Amniotic stem cell (primary cell): ENCODE measurements at places on chromosomes 3 and 15.

GRCh38 chr15:49863431-49864224 lies 242.8 kb downstream of the DTWD1 start:
- peak; percentile 55 for DNase-seq

GRCh38 chr3:32422943-32423342 lies 31.3 kb downstream of the CMTM7 start:
- no peak for DNase-seq

- DNase-seq = no peak
These were observed 414.9 kb downstream of the NAALADL2 start for GRCh38 chr3:175274056-175274455.

DNA sequence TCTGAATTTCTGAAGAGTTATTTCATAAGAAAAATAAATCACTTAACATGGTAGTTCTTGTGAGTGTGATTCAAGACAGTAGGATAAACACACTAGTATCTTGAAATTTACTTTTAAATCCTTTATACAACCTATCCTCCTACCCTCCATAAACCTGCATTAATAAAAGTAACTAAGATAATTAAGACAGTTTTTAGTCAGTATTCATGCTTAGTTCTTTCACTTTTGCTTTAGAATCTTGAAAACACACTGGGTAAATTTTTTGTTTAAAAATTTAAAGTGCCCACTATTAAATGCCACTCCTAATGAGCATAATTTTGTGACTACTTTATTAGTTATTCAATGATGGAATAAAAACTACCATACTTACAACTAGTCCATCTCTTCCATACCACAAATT lies 28.8 kb downstream of the GOLIM4 start:
- no peak for DNase-seq

DNA sequence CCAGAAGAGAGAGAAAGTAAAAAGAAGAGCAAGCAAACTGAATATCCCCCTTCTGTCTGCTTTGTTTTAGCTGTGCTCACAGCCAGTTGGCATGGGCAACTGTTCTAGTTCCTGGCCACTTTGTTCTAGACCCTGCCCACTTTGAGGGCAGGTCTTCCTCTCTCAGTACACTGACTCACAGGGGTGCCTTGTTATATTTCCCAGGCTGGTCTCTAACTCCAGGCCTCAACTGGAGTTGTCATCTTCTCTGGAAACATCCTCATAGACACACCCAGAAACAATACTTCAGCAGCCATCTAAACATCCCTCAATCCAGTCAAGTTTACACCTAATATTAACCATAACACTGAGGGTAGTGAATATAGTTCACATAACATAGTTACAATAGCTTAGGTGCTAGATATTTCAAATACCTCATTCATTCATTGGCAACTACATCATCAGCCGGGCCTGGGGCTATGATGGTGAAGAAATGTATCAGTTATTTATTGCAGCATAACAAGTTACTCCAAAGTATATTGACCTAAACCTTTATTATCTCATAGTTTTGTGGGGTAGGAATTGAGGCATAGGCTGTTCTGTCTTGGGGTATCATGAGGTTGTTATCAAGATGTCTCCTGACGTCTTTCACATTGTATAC lies 106.0 kb downstream of the UBE2E2 start:
- DNase-seq = no peak

DNA sequence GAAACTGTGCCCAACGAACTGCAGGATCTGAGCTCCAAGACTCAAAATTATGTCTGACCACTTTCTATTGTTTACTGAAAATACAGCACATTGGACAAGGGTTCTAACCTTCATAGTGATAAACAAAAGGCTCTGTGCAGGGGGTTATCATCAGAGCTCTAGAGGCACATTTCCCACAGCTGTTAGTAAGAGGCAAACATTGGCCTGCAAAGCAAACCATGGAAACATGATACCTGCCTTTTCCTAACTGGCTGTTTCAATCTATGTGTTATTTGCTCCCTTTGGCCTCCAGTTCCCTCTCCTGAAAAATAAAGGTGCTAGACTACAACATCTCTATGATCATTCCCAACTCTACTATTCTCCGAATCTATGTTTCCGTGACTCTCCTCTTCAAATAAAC lies 159.7 kb upstream of the ARHGEF26 start:
- no peak for DNase-seq

- no peak for DNase-seq
These were observed 969 bp upstream of the DNAJC19 start for GRCh38 chr3:180990505-180990904.

GRCh38 chr15:68592544-68592943 lies 13.8 kb downstream of the CORO2B start:
- DNase-seq = no peak

DNA sequence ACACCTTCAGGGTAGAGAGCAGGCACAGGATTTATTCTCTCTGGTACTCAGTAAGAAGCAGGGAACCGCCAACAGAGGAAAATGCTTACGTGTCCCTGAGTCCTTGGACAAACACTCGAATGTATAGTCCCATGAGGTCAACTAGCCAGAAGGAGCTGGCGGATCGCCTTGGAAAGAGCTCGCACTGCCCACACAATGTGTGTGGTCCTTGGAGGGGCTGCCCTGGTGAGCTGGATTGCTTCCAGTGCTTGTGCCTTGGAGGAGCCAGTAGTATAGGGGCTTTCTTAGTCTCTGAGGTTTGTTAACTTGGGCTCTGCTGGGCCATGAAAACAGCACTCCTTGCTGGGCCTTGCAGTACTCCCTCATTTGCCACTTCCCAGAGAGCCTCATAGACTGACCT lies 40.7 kb upstream of the VILL start:
- no peak for DNase-seq

DNA sequence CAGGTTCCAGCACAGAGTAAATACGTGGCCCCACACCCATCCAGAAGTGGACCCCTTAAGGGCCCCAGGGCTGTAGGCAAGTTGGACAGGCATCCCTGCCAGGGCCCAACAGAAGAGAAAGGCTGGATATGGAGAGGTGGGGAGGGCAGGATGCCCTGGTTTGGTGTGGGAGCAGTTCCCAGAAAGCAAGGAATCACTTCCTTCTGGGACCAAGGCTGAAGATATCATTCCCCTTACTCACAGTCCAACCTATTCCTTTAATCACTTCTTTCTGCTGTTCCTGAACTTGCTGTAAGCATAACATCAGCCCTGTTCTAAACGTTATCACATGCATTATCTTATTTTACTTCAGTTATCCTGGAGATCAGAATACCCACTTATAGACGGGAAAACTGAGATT lies 6.1 kb upstream of the MESP2 start:
- no peak for DNase-seq

DNA sequence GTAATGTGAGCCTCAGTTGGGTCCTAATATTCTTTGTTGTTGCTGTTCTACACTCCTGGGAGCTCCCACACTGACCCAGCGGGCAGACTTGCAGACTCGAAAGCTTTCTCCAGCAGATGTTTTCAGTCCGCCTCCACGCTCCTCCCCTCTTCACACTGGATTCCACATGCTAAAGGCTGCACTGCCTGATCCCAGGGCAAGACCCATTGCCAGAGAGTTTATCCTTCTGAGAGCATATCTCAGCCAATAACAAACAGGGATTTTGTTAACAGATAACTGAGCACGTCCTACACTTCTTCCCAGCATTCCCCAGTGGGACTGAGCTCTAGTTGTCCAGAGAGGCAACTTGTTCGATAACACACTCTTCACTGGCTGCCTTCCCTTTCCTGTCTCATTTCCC lies 8.0 kb upstream of the COL6A6 start:
- no peak for DNase-seq

GRCh38 chr15:101479342-101479845 lies 10.1 kb downstream of the PCSK6 start:
- no peak for DNase-seq

GRCh38 chr15:26873846-26874245 lies 7.0 kb downstream of the GABRA5 start:
- DNase-seq = no peak

GRCh38 chr3:177438596-177439220 lies 241.4 kb upstream of the TBL1XR1 start:
- DNase-seq = no peak

GRCh38 chr3:21055015-21055414 lies 696.0 kb downstream of the ZNF385D start:
- DNase-seq = no peak

GRCh38 chr3:81989274-81989673 lies 227.8 kb upstream of the GBE1 start:
- DNase-seq = no peak
